ENCODE measurements at places on chromosomes 4 and X.

- no peak for DNase-seq
These were observed 208.7 kb upstream of the KLF3 start for GRCh38 chr4:38455092-38455862.

DNA sequence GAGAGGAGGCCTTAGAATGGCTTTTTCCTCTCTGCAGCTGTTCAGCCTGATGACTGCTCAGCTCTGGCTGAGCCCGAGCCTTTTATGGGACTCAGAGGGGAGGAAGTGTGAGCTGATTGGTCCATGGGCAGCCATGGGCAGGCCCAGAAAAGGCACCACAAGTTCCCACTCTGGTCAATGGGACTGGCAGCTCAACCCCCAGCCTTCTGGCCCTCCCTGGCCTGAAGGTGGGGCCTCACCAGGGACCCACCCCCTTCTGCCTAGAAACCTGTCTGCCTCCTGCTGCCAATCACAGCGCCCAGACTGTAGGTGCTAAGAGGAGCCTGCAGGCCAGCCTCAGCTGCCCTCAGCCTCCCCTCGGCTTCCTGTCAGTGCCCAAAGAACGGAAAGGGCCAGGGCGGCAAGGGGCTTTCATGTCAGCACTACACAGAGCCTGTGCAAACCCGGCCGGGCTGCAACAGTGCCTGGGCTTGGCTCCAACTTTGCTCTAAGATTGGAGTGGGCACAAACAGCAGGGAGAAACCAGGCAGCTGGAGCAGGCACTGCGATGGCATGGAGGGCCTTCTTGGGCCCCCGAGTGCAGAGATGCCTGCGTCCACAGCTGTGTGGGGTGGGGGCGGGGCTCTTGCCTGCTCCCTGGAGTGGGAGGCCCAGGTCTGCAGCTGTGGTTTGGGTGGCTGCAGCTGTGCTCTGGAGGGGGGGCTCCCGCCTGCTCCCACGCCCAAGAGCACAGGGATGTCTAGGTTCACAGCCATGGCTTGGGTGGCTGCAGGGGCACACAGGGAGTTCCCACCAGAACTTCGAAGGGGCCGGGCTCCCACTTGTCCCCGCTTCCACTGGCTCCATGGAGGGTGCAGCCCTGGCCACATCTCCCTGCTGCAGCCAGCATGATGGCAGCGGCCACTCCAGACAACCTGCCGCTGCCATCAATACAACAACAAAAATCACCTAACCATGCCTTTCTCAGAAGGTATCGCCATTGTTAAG lies 92.6 kb downstream of the NXF2 start:
- DNase-seq: no peak

GRCh38 chr4:9952415-9952950 lies 68.8 kb downstream of the SLC2A9 start:
- DNase-seq: no peak

DNA sequence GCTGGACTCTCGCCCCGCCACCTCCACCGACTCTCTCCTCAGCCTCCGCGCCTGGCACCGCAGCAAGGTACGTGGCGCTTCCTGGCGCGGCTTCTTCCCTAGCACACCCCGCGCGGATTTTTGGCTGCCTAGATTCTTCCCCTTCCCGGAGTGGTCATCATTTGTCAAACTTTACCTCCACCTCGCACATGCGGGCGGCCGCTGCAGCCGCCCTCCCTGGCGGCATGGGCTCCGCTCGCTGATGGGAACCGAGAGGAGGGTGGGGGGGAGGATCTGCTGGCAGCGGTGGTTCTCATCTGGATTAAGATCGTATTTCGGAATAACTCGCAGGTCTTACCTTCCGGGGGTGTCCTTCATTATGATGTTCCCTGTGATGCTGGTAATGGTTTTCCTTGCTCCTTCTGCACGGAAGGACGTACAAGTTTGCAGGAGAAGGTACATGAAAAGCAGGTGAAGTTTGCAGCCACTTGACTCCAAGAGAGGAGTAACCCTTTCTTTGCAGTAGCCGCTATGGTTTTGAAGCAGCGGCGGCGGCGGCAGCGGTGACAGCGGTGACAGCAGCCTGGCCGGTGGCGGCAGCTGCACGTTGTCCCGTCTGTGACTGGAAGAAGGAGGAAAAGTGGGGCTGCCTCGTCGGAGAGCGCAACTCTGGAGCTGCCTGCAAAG lies 2183.9 kb upstream of the TENM3 start:
- no peak for DNase-seq
